ENCODE measurements at places on chromosomes 6 and 20. TPM values are rescaled to one million over a fixed set of nuclear protein-coding genes. Genes with fewer than 3 reads are reported as not detected.

C6orf58 gene
- not detected for total RNA-seq

- DNase-seq = no peak
Observed at GRCh38 chr20:6709910-6710595, 57.4 kb upstream of the BMP2 start.

DNA sequence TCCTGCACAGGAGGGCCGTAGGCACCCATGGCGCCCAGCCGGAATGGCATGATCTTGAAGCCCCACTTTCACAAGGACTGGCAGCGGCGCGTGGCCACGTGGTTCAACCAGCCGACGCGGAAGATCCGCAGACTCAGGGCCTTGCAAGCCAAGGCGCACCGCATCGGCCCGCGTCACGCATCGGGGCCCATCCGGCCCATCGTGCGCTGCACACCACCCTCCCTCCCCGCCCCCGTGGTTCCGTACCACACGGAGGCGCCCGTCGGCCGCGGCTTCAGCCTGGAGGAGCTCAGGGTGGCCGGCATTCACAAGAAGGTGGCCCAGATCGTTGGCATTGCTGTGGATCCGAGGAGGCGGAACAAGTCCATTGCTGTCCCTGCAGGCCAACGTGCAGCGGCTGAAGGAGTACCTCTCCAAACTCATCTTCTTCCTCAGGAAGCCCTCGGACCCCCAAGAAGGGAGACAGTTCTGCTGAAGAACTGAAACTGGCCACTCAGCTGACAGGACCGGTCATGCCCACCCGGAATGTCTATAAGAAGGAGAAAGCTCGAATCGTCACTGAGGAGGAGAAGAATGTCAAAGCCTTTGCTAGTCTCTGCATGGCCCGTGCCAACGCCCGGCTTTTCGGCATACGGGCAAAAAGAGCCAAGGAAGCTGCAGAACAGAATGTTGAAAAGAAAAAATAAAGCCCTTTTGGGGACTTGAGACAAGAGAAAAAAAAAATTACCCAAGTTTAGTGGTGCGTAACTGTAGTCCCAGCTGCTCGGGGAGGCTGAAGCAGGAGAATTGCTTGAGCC, 9.9 kb upstream of the NCOA5 start:
- DNase-seq = no peak

ADGRF5 gene
- total RNA-seq = not detected

DNA sequence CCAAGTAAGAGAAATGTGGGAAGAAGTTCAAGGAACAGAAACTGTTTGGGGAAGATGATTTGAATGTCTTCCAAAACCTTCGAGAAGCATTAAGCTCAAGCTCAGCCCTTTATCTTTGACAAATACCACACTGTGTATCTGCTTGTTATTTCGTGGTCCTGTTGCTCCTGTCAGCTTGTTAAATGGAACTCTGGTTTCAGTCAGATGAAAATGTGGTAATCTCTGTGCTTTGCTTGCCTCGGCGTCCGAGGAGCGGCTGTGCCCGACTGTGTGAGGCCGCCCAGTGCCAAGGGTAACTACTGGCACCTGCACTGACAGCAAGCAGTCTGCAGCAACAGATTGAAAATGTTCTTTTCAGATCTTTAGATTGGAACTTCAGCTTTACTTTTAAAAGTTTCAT, 577.9 kb upstream of the FLRT3 start:
- DNase-seq = no peak

TTBK1 gene
- total RNA-seq = 0.16 TPM

FAM83D gene
- 3.3 TPM for total RNA-seq

GRCh38 chr20:16115911-16116552, 457.2 kb downstream of the KIF16B start:
- no peak for DNase-seq

MYCT1 gene
- 4.6 TPM for total RNA-seq

DNA sequence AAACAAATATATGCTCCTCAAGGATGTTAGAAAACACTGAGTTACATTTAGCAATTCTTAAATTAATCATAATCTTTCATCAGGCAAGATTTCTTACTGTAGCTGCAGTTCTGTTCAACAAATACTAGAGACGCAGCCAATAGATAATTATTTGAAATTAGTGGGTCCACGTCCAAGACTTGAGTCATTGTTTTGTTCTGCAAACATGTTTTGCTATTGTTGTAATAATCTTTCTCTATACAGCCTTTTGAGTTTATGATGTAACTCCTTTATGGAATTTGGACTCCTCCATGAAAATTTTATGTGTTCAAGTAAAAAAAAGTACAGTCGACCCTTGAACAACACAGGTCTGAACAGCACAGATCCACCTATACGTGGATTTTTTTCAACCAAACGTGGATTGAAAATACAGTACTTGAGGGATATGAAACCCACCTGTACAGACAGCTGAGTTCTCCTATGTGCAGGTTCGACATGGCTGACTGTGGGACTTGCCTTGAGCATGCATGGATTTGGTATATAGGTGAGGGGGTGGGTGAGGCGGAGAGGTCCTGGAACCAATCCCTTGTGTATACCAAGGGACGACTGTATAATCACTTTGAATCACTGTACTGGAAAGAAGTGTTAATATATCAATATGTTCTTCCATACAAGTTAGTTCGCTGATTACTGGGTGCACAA, 41.3 kb upstream of the SLC22A16 start:
- DNase-seq = no peak

- DNase-seq = no peak
Observed at GRCh38 chr6:39496915-39497314, 174.4 kb upstream of the KCNK16 start.

DNA sequence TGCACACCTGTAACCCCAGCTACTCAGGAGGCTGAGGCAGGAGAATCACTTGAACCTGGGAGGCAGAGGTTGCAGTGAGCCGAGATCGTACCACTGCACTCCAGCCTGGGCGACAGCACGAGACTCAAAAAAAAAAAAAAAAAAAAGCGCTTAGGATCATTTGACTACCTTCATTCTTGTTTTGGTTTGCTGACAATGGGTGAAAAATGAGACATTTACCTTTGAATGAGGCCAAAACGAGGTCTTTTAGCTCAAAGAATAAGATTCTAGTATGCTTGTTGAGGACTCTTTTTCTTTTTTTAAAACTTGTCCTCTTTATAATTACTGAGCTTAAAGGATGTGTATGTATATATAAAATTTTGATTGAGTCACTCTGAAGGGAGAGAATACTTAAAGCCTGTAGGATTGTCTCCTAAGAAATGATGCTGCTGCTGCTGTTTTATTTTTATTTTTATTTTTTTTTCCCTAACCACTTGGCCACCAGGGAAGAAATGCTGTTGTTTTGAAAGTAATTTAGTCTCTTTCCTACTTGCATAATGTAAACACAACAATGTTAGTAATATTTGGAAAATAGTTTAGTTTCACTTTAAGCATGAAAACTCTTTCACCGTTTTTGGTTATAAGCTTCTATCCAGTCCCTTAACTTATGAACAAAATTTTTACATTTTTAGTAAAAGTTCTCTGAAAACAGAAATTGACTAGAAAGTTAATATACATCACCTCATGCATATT, 7.9 kb downstream of the UBR2 start:
- no peak for DNase-seq

DNA sequence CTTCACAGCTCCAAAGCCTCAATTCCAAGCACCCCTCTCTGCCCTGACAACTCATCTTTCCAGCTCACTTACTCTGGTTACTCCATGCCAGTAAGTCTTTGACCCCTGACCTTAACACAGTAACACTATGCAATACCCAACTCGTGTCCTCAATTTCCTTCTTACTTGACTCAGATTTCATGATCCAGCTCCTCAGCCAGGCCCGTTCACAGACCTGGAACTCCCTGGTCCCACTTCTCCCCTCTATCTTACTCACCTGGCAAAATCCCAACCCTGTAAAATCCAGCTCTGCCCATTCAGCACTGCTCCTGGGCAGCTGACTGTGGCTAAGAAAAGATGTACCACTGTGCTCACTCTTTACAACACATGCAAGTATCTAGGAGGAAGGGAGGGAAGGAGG, 7.9 kb downstream of the GNL1 start:
- no peak for DNase-seq

CD40 gene
- total RNA-seq = 5.8 TPM

BEND6 gene
- total RNA-seq = not detected

GRCh38 chr6:40754461-40755045, 167.4 kb upstream of the LRFN2 start:
- no peak for DNase-seq

C20orf144 gene
- total RNA-seq = 0.45 TPM

DNA sequence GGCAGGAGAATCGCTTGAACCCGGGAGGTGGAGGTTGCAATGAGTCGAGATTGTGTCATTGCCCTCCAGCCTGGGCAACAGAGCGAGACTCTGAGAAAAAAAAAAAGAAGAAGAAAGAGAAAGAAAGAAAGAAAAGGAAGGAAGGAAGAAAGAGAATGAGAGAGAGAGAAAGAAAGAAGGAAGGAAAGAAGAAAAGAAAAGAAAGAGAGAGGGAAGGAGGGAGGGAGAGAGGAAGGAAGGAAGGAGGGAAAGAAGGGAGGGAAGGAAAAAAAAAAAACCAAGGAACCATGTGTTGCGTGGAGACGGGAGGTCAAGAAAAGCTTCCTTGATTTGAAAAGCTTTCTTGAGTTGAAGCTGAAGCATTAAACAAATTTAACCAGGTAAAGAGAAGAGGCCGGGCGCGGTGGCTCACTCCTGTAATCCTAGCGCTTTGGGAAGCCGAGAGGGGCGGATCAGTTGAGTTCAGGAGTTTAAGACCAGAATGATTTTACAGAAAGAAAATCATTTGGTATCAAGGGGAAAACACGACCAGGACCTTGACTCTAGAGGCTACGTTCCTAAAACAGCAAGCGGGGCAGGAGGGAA, 90.5 kb upstream of the PRSS16 start:
- no peak for DNase-seq

SCRT2 gene
- not detected for total RNA-seq

DNA sequence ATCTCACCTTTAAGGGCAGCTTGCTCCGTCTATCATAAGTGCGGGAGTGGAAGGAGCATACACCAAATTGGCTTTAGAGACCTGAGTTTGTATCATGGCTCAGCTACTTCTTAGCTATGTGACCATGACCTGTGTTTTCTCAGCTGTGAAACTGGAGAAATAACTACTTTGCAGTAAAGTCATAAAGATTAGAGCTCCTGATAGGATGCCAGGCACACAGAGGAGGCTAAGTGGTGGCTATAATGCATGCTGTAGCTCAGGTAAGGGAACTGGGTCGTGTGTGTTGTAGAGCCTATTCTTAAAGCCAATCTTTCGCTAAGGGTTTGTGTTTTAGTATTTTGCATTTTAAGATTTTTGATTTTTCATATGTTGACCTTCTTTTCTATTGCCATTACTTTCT, 451.5 kb upstream of the MAN1A1 start:
- DNase-seq = no peak

PDYN gene
- total RNA-seq = not detected

- DNase-seq = no peak
Observed at GRCh38 chr6:53070806-53071205, 5.6 kb downstream of the FBXO9 start.

PEX3 gene
- 8.2 TPM for total RNA-seq

GRCh38 chr6:4805553-4806336, 29.5 kb downstream of the CDYL start:
- no peak for DNase-seq

GRCh38 chr20:50020288-50020687, 37.5 kb downstream of the SNAI1 start:
- no peak for DNase-seq

GRCh38 chr20:20063941-20064702, 11.8 kb downstream of the CFAP61 start:
- DNase-seq = no peak

DNA sequence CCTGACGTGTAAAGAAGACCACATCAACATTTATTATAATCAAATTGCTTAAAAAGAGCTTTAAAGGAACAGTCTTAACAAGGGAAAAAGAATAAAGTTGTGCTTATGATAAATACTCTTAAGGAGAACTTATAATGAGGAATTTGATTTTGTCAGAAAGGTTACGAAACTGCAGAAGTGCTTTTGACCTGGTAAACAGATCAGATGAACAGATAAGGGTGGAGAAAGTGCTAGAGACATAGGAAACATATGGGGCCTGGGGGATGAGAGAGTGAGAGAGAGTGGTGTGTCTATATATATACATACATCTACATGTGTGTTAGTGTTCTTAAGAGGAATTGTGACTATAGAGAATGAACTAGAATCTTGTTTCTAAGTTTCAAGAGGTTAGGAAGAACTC, 186.2 kb upstream of the GJE1 start:
- no peak for DNase-seq

DNA sequence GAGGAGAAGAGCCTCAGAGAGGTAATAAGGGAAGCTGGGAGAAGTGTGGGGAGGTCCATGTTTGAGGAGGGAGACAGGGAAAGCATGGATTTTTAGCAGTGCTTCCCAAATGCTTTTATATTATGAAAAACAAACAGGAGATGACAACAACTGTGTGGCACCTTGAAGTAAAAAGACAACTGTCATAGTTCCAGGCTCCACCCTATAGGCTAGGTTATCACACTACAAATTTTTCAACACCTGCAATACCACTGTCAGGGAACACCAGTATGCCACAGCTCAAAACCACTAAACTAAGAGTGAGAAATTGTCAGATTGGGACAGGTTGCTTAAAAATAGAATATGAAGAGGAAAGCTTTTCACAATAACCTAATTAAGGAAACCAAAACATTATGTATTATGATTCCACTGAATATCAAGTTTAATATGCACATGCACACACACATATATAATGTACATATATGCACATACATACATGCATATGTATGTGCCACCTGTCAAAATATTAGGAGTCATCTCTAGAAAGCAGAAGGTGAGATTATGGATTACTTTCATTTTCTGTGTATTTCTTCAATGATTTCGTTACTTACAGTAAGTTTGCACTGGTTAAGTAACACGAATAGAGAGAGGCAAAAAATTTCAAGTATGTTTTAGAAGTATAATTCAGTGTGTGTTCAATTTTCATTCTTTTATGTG, 261.2 kb downstream of the PTPRK start:
- DNase-seq = no peak

DNA sequence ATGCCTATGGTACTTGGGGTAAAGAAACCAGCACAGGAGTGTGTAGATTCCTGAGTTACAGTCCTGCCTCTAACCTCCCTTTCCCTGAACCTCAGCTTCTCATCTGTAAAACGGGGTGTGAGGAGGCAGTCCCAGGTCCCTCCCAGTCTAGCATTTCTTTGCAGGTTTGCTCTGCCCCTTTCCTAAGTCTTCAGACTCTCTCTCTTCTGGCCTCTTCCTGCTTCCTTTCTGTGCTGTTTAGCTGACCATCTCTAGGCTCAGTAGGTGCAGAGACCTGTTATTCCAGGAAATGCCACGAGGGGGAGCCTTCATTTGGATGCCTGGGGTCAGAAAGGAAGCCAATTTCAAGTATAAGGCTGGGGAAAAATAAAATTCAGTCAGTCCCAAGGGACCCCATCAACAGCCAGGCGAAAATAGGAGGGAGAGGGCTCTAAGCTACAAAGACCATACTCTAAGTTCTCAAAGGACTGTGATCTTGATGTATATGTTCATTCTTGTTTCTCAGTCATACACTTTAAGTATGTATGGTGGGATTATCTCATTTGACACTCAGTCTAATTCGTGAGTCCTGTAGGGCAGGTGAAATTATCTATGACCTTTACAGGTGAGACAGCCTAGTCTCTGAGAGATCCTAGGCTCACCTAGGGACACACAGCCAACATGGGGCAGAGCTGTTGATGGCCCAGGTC, 89.1 kb downstream of the NCR2 start:
- peak; percentile 47 for DNase-seq

SPATA25 gene
- 0.94 TPM for total RNA-seq

All from T-helper 17 cell (primary cell).